ENCODE measurements at places on chromosomes 1 and 21.

DNA sequence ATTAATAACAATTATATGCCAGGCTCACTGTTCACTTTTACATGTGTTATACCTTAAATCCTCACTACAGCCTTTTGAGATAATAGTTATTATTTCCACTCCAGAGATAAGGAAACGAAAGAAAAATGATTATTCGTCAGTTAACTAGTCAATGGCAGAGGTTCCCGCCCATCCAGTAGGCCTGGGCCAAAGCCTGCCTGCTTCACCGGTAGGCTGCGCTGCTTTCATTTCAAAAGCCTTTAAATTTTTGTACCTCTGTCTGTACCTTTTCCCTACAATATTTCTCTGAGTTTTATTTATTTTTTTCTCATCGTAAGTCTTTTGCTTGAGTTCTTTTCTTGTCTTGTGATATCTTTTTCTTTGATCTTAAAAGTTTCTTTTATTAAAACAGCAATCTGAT, 3.6 kb downstream of the GPR52 start:
- H3K27ac ChIP-seq = no peak overlapping the region
- no peaks in the 10 kb centered on the region for H3K36me3 ChIP-seq
- H3K27me3 ChIP-seq = no peaks in the 10 kb centered on the region
- no peak overlapping the region for H3K4me3 ChIP-seq
- H3K4me1 ChIP-seq = peaks cover 18% of the 10 kb centered on the region

DNA sequence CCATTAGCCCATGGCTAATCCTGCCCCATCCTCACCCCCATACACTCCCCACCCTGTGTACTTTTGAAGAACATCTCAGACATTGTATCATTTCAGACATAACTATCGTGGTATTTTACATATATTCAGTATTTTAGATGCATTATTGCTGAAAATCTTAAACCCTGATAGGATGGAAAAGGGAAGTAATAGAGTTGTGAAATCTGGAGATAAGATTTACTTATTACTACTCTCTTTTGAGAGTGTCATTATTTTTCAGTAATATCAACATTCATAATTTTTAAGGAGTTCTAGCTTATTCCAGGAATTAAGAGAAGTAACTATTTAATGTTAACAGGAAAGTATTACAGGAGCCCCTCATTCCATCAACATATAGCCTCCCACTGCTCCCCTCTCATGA, 34.4 kb downstream of the ADCY10 start:
- no peak for DNase-seq
- no peaks in the 10 kb centered on the region for H3K36me3 ChIP-seq
- no peaks in the 10 kb centered on the region for H3K27me3 ChIP-seq

DNA sequence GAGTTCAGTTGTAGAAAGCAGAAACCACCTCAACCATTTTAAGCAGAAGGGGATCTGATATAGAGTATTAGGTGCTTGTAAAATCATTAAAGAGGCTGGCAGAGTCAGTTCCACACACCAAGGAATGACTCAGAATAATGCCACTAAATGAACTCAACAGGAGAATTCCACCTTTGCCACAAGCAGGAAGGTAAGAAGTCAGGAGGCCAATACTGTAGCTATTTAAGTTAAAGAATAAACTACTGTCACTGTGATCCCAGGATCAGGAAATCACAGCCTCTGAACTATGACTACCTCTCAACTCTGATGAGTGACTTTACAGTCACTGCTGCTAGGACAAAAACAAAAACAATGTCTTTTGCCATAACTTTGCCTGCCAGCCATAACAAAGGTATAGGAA, 52.5 kb upstream of the PRMT6 start:
- no peaks in the 10 kb centered on the region for H3K4me1 ChIP-seq
- H3K4me3 ChIP-seq = no peak overlapping the region
- no peak for DNase-seq
- no peak overlapping the region for H3K27ac ChIP-seq
- no peaks in the 10 kb centered on the region for H3K27me3 ChIP-seq

- peaks cover 8% of the 10 kb centered on the region for H3K27me3 ChIP-seq
- no peak overlapping the region for H3K27ac ChIP-seq
- H3K36me3 ChIP-seq = no peaks in the 10 kb centered on the region
- peaks cover 17% of the 10 kb centered on the region for H3K4me1 ChIP-seq
- DNase-seq = peak; percentile 18
- no peak overlapping the region for H3K4me3 ChIP-seq
These were observed 71.1 kb upstream of the AKT3 start for GRCh38 chr1:243921111-243921510.

- H3K4me3 ChIP-seq = no peak overlapping the region
- DNase-seq = no peak
- no peaks in the 10 kb centered on the region for H3K36me3 ChIP-seq
- H3K27me3 ChIP-seq = peaks cover 67% of the 10 kb centered on the region
These were observed 6.2 kb downstream of the BARHL2 start for GRCh38 chr1:90710579-90711536.

DNA sequence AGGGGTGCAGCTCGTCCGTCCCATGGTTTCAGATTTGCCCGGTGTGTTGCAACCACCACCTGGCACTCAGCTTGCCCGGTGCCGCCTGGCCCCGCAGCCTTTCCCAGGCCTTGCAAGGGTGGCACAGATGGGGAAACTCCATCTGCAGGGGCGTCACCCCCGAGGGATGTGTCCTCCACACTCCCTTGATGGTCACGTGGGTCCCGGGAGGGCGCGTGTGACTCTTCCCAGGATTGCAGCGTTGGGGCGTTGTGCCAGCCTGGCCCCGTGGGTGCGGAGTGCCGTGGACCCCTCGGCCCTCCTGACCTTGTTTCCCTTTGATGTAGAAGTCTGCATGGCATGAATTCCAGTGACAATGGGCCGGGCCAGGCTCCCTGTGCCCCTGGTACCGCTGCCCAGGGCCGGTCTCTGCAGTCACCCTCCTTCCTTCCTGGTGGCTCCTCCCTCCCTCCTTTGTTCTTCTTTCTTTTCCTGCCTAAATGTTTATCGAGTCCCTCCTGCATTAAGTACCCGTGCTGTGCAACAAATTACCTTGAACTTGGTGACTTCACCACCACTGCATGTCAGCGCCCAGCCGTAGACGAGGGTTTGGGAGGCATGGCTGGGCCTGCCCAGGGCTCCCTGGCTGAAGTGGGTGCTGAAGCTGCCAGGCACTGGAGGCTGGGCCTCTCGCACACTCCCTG, 22.9 kb downstream of the RRP1 start:
- no peak overlapping the region for H3K4me3 ChIP-seq
- H3K27ac ChIP-seq = no peak overlapping the region
- H3K36me3 ChIP-seq = no peaks in the 10 kb centered on the region

GRCh38 chr1:225849925-225850324, 32.3 kb downstream of the TMEM63A start:
- H3K27ac ChIP-seq = no peak overlapping the region
- no peaks in the 10 kb centered on the region for H3K27me3 ChIP-seq
- peaks cover 90% of the 10 kb centered on the region for H3K36me3 ChIP-seq
- DNase-seq = no peak

- H3K4me1 ChIP-seq = peaks cover 32% of the 10 kb centered on the region
- no peak overlapping the region for H3K4me3 ChIP-seq
- H3K27ac ChIP-seq = no peak overlapping the region
- H3K36me3 ChIP-seq = no peaks in the 10 kb centered on the region
- no peak for DNase-seq
These were observed 141.8 kb upstream of the CSF3R start for GRCh38 chr1:36624466-36624865.

DNA sequence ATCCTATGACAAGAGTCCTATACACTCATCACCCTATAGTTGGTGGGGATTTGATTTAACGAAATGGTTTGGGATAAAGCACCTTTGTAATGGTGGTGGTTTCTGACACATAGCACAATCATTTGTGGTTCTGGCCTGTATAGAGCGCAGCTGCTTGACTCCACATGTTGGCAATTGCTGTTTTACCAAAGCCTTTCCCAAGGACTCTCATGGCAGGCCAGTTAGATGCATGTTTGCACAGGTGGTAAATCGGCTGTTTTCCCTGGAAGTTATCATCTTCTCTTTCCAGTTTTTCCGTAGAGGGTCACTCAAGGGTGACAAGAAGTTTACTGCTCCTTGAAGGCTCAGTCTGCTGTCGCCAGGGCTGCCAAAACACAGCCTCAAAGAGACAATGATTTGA, 17.1 kb upstream of the XPR1 start:
- no peak overlapping the region for H3K4me3 ChIP-seq
- no peaks in the 10 kb centered on the region for H3K27me3 ChIP-seq
- no peak overlapping the region for H3K27ac ChIP-seq
- DNase-seq = no peak

DNA sequence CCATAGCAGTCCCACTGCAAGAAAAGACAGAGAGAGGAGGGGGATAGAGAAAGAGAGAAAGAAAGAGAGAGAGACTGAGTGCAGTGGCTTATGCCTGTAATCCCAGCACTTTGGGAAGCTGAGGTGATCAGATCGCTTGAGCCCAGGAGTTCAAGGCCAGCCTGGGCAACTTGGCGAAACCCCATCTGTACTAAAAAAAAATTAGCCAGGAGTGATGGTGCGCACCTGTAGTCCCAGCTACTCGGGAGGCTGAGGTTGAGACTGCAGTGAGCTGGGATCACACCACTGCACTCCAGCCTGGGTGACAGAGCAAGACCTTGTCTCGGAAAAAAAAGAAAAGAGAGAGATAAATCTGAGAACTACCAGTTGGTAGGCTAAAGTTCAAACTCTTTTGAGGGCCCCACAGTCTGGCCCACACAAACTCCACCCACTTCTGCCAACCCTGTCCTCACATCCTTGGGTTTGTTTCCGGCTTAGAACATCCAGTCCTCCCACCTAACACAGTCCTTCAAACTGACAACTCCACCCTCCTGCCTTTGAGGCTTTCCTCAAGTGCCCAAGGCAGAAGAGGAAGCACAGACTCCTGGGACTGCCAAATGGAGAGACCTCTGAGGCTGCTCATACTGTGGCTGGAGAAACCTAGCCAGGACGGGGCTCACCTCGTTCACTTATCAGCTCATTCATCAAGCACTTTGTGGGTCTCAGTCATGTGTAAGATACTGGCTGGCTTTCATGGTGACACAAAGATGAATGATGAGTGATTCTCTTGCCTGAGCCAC, 20.1 kb downstream of the TFAP2E start:
- H3K4me3 ChIP-seq = no peak overlapping the region
- peak; percentile 48 for DNase-seq
- peaks cover 25% of the 10 kb centered on the region for H3K36me3 ChIP-seq
- H3K27ac ChIP-seq = no peak overlapping the region

- no peak overlapping the region for H3K4me3 ChIP-seq
- peaks cover 2% of the 10 kb centered on the region for H3K36me3 ChIP-seq
- H3K4me1 ChIP-seq = peaks cover 29% of the 10 kb centered on the region
- H3K27me3 ChIP-seq = no peaks in the 10 kb centered on the region
These were observed 2.2 kb upstream of the FALEC start for GRCh38 chr1:150513351-150513791.

DNA sequence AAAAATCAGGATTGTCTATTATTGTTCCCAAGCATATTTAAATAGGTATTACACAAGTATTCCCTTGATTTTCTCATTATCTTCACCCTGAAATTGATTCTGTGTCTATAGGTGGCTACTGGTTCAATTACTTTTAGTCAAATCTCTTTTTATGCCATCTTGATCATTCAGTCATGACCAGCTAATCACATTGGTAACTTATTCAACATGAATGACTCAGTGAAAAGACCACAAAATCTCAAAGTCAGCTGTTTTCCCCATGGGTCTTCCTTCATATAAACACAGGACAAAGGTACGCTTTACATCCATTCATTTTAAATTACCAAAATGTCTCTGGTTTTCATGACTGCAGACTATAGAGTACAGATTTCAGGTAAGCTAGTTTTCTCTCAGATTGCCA, 23.7 kb upstream of the NRIP1 start:
- H3K36me3 ChIP-seq = no peaks in the 10 kb centered on the region
- H3K4me3 ChIP-seq = no peak overlapping the region
- H3K4me1 ChIP-seq = no peaks in the 10 kb centered on the region
- no peak overlapping the region for H3K27ac ChIP-seq
- DNase-seq = no peak

- no peak overlapping the region for H3K27ac ChIP-seq
These were observed 35.9 kb downstream of the PIK3R3 start for GRCh38 chr1:46096269-46097148.

DNA sequence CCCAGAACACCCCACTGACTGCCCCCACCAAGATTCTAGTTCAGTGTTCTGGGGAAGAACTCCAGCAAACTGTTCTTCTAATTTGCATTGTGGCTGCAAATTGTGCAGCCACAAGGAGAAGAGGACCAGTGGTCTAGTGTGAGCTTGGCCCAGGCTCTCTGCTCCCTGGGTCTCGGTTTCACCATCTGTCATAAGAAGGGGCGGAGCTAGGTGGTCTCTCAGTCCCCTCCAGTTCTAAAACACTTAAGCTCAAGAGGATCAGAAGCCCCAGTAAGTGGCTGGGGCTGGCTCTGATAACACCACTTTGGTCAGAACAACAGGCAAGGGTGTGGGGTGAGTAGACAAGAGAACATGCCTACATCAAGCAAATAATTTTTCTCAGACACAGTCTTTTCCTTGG, 99.9 kb downstream of the BEND5 start:
- H3K4me3 ChIP-seq = no peak overlapping the region
- peaks cover 2% of the 10 kb centered on the region for H3K27me3 ChIP-seq
- H3K27ac ChIP-seq = no peak overlapping the region
- H3K36me3 ChIP-seq = no peaks in the 10 kb centered on the region
- DNase-seq = no peak

GRCh38 chr1:248918131-248918530, 12.1 kb downstream of the PGBD2 start:
- H3K27ac ChIP-seq = no peak overlapping the region
- DNase-seq = no peak
- H3K36me3 ChIP-seq = peaks cover 51% of the 10 kb centered on the region

DNA sequence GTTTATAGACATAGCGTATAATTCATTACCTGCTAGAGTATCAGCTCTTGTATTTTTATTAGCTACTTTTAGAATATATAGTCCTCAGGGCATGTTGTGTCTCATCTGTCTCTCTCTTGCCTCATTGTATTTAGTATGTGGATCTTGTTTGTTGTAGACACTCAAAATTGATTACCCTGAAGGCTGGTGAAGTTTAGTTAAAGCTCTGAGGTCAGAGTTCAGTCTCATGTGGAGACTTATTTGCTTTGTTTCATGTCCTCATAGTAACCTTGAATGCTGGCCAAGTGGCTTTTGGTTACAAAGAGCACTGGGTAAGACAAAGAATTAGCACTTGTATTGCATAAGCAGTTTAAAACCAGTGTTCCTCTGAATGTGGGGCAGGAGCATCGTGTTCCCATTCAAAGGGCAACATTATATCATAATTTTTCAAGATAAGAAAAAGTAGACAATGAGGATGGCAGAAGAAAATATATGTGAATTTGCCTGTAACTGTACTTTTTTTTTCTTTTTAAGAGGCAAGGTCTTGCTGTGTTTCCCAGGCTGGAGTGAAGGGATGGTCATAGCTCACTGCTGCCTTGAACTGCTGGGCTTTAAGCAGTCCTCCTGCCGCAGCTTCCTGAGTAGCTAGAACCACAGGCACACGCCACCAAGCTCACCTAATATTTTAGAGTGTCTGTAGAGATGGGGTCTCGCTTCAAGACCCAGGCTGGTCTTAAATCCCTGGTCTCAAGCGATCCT, 17.4 kb downstream of the CNST start:
- DNase-seq = no peak
- peaks cover 49% of the 10 kb centered on the region for H3K4me1 ChIP-seq
- H3K36me3 ChIP-seq = peaks cover 31% of the 10 kb centered on the region
- peak overlapping the region; percentile 35 for H3K27ac ChIP-seq
- no peaks in the 10 kb centered on the region for H3K27me3 ChIP-seq
- H3K4me3 ChIP-seq = no peak overlapping the region
